ENCODE measurements at places on chromosomes 5 and 9. TPM values are rescaled to one million over a fixed set of nuclear protein-coding genes. Genes with fewer than 3 reads are reported as not detected.

Gene GGTA1
- not detected for total RNA-seq

Gene RGS7BP
- total RNA-seq, result not detected

Gene FAF2
- 30.0 TPM for total RNA-seq

Gene TAF11L10
- total RNA-seq, result not detected

DNA sequence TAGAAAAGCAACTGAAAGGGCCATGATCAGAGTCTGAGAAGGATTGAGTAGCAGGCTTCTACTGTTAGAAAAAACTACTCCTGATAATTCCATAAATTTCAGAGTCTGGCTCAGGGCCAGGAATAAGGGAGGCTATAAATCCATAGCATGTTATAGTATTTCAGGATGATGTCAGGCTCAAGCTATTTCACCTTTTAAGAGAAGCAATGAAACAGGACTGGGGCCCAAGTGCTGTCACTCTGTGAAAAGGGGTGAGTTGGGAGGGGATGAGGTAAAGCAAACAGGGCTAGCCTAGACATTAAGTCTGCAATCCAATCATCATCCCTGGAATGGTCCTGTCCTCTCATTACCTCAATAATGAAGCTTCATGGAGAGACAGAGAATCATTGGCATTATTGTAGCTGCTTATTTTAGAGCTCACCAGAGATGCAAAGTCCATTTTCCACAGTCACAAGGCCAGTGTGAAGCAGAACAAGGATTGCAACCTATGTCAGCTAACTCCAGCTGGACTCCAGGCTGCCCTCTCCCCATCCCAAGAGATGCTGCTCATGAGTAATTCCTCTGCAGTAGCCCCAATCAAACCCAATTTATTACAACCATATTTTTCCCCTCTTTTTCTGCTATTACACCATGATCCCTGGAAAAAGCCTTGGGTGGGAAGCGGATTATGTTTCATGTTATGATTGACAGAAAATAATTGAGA, 56.0 kb downstream of the PAPPA start:
- peaks cover 3% of the 10 kb centered on the region for H3K27me3 ChIP-seq
- no peak overlapping the region for H3K27ac ChIP-seq
- no peaks in the 10 kb centered on the region for H3K36me3 ChIP-seq
- H3K4me1 ChIP-seq, result no peaks in the 10 kb centered on the region
- no peak for DNase-seq
- H3K4me3 ChIP-seq, result no peak overlapping the region

GRCh38 chr9:36676778-36677485, 104.2 kb downstream of the MELK start:
- no peaks in the 10 kb centered on the region for H3K27me3 ChIP-seq
- H3K36me3 ChIP-seq, result peaks cover 41% of the 10 kb centered on the region
- no peaks in the 10 kb centered on the region for H3K4me1 ChIP-seq
- no peak overlapping the region for H3K4me3 ChIP-seq
- DNase-seq, result no peak

DNA sequence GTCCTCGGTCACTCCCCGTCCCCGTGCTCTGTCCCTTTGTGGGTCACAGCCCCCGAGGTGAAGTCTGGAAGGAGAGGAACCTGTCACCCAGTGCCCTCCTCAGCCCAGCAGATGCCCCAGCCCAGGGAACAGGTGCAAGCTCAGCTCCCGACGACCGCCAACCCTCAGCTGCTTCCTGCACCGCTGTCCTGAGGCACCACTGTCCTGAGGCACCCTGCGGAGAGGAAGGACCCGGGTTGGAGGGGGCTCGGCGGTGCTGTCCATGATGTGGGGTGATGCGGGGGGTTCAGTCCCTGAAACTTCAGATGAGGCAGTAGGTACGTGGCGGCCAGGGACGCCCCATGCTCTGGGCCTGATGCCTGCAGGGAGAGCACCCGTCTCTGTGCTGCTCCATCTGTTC, 81.4 kb downstream of the COL5A1 start:
- peaks cover 4% of the 10 kb centered on the region for H3K4me1 ChIP-seq
- no peak overlapping the region for H3K27ac ChIP-seq
- peaks cover 14% of the 10 kb centered on the region for H3K27me3 ChIP-seq
- DNase-seq, result no peak
- no peak overlapping the region for H3K4me3 ChIP-seq
- no peaks in the 10 kb centered on the region for H3K36me3 ChIP-seq

DNA sequence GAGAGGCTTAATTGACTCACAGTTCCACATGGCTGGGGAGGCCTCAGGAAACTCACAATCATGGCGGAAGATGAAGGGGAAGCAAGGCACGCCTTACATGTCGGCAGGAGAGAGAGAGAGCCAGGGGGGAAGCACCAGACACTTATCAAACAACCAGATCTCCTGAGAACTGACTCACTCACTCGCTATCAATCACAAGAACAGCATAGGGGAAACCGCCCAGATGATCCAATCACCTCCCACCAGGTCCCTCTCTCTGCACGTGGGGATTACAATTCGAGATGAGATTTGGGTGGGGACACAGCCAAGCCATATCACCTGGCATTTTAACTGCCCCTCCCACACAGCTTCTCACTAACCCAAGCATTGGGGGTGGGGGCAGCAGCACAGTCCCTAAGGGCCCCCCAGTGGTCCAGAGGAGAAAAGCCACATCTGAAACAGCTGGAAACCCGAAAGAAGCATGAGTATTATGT, 76.1 kb upstream of the ASS1 start:
- H3K4me1 ChIP-seq, result peaks cover 10% of the 10 kb centered on the region
- H3K27ac ChIP-seq, result no peak overlapping the region
- no peaks in the 10 kb centered on the region for H3K36me3 ChIP-seq
- DNase-seq, result peak; percentile 55
- H3K27me3 ChIP-seq, result no peaks in the 10 kb centered on the region
- H3K4me3 ChIP-seq, result no peak overlapping the region

DNA sequence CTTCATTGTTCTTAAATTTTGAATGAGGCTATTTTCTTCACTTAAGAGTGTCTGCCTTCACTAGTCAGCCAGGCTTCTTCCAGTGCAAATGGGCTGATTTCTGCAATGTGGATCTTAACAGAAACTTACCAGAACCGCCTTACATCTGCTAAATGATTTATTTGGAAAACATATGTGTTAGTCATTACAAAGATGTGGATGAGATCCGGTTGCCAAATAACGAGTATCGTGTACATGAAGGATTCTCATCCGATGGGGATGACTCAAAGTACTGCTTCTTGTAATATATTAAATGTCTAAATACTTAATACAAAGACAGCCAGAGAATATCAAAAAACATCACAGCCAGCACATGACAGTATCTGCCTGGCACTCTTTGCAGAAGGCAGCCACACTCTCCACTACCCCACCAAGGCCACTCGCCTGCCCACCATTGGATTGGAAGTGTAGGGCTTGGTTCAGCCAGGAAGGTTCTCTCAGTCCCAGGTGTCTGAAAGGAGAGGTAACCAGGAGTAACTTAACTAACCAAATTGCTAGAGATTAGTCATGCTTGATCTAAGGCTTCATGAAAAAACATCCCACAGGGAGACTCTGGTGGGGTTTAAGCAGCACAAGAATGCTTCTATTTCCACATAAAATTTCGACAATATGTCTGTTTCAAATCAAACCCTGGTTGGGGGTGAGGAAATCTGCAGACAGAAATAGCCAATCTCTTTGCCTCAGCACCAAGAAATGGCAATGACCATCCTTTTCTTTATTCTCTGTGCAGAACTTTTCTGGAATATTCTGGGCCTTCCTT, 174.8 kb downstream of the GADD45G start:
- peaks cover 6% of the 10 kb centered on the region for H3K4me1 ChIP-seq
- H3K36me3 ChIP-seq, result no peaks in the 10 kb centered on the region
- H3K27me3 ChIP-seq, result no peaks in the 10 kb centered on the region
- H3K4me3 ChIP-seq, result no peak overlapping the region

Data from activated naive CD4-positive, alpha-beta T cell treated with anti-CD3 and anti-CD28 coated beads for 36 hours (primary cell).